IMR-90 (cell line): ENCODE measurements at places on chromosomes 13 and 19. TPM values are rescaled to one million over a fixed set of nuclear protein-coding genes. Genes with fewer than 3 reads are reported as not detected.

DNA sequence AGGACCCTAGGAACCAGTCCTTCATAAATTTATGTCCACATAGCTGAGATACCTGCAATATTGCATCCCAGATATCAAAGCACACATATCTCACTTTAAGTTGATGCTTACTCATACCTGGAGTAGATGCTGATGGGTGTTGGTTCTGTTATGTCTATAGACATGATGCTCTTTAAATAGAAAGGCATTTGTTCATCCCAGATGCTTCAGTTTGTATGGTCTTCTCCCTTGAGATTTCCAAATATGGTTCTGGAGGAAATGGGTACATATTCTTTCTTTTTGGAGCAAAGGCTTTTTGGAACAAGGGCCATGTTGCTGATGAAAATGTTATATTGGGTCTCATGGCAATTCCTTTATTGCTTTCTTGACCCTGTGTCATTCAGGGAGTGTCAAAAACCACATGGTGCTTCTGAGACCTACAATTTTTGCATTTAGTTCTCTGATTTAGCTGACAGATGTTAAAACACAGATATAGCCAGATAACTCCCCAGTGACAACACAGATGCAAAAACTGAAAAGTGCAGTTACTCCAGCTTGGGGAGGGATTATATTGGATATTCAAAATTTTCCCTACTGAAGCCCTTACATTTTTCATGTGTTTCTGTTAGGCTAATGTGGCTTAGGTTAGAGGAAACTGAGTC is 211.4 kb downstream of the KCNRG start:
- DNase-seq, result no peak

- DNase-seq, result no peak
Measured at GRCh38 chr19:3363841-3364500, 2.4 kb upstream of the NFIC start.

- DNase-seq, result no peak
Measured at GRCh38 chr19:12664406-12665280, 1.9 kb downstream of the MAN2B1 start.

DNA sequence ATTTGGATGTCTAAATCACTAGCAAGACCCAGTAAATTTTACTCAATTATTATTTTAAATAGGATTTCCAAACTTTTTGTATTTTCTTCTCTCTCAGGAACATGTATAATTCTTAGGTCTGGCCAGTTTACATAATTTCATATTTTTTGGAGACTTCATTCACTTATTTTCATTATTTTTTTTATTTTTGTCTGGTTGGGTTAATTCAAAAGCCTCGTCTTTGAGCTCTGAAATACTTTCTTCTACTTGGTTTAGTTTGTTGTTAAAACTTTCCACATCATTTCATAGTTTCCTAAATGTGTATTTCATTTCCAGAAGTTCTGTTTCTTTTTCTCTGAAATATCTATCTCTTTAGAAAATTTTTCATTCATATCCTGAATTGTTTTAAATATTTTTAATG is 322.9 kb upstream of the SPRY2 start:
- DNase-seq, result no peak

DNA sequence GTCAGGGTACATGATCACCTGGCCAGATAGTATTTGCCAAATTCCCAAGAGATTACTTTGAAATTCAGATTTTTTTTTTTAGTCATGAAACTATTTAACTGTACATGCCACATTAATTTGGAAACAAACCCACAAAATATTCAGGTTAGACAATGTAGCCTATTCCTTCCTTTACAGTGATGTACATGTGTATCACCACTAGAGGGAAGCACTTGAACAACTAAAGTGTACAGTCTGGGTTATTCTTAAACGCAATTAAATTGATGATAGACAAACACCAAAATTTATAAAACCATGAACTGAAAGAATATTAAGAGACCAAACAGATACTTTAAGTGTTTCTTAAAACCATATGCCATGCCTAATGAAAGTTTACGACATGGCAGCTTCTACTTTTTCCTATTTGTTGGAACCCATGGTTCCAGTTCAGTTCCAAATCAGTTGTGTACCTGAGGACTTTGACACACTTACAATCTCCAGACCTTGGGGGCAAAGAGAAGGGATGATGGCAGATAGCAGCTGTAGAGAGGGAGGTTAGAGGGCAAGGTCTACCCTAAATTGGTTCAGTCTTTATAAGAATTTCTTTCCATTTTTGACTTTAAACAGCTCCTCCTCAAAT is 52.8 kb downstream of the TNFSF13B start:
- peak; percentile 52 for DNase-seq

DNA sequence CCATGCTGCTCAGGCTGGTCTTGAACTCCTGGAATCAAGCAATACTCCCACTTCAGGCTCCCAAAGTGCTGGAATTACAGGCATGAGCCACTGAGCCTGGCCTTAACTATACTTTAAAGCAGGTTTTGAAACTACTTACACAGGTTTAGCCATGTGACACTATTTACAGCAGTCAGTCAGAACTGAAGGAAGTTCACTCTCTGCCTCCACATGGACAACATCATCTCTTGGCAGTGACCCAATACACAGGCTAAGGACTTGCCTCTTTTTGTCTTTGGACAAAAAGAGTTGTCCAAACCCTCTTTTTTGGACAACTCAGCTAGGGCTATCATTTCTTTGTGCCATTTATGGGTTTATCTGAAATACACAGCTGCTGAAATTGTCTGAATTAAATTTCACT is 89.0 kb upstream of the CLDN10 start:
- DNase-seq, result no peak

GRCh38 chr19:51107406-51108065 is 673 bp downstream of the CTU1 start:
- DNase-seq, result peak; percentile 20

DNA sequence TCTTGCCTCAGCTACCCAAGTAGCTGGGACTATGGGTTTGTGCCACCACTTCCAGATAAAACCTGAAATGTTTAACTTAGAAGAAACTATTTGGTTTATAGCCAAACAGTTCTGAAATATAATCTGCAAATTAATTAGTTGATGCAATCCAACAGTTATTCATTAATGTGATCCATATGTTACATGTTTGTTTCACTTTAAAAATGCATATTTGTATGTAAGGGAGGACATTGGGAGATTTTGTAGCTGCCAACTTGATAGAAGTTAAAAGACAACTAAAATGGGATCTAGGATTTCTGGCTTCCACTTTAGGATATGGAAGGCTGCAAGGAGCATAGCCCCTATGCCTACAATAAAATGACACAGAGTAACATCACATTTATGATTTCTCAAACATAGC is 532.5 kb upstream of the SLC10A2 start:
- no peak for DNase-seq

GRCh38 chr19:49635530-49636232 is 4.3 kb downstream of the RRAS start:
- peak; percentile 50 for DNase-seq

GRCh38 chr13:23558675-23559536 is 11.3 kb upstream of the TNFRSF19 start:
- peak; percentile 92 for DNase-seq

GRCh38 chr13:60047918-60048317 is 115.8 kb downstream of the DIAPH3 start:
- DNase-seq, result peak; percentile 25

GRCh38 chr19:51501594-51502263 is at the start of gene SIGLEC12:
Gene SIGLEC12 (minus strand): TSS chr19:51501800. CDS start chr19:51501733, 67 bp downstream.
- no peak for DNase-seq

DNA sequence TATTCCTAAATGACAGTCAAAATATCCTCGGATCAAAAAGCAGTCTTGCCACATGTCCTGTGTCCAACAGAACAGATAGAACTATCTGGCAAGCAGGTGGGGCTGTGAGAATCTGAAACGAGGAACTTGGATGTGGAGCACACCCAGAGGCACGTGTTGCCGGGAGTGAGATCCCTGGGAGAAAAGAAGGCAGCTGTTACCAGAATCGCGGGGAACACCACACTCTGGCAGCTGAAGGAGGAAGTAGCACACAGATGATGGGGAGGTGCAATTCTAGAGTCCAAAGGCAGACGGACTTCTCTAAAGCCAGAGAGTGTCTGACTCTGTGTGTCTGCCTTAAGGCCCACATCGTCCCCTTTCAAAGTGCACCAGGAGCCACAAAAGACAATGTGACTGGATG is 22.3 kb downstream of the SLC7A1 start:
- DNase-seq, result peak; percentile 39

DNA sequence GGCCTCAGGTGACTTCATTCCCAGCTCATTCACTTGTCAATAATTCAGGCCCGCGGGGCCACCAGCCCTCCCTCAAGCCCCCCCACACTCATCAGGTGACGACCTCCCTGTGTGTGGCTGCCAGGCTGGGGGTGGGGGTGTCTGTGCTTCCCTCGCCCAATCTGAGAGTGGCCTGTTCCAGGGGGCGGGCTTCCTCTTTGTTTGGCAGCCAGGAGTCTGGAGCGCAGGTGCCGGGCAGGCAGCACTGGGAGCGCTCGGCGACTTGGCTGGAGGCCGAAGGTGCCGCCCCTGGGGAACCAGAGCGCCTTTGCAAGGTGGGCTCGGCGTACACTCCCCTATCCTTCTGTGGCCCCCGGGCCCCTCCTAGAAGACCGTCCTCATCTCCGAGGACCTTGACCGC is 5.4 kb upstream of the ZNF98 start:
- no peak for DNase-seq

DNA sequence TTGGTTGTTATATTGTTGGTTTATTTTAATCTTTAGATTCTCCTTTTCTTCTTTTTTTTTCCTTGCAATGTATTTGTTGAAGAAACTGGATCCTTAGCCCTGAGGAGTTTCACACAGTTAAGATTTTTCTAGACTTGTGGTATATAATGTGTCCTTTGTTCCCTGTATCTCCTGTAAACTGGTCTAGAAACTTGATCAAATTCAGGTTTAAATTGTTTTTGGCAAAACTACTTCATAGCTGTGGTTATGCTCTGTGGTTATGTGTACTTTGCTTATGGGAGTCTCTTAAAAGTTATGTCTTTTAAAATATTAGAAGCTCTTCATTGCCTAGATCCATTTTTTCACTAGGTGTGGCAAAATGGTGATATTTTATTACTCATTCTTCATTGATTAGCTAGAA is 3.7 kb upstream of the MTRF1 start:
- peak; percentile 18 for DNase-seq

DNA sequence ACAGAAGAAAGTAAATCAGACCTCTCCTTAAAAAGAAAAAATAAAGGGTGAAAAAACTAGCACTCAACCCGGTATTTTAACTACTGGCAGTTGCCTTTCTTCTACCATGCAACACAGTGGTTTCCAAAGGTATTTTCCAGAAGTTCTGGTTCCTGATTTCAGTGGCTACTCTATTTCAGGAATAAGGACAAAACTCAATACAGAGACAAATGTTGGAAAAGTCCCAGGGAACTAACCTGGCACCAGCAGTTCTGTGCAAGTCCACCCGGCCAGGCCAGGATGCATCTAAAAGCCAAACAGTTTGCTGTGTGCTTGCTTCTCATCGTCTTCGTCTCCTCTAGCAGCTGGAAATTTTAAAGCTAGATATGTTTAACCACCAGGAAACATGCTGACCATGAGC is 52.5 kb downstream of the FOXO1 start:
- no peak for DNase-seq

DNA sequence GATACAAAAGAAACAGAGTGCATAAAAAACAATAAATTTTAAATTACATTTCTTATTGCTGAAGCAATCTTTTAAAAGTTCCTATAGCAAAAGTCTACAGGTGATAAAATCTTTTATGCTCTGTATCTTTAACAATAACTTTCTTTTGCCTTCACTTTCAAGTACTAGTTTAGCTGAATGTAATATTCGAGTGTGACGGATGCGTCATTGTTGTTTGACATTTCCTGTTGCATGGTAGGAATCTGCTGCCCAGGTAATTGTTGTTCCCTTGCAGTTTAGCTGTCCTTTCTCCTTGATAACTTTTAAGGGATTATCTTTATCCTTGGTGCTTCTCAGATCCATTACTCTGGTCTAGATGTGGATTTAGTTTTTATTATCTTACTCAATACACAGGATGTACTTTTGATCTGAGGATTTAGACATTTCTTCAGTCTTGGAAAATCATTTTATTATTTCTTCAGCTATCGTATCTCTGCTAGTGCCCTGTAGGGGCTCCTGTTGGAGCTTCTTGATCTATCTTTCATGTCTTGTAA is 2.1 kb upstream of the CPB2 start:
- DNase-seq, result no peak

CD33 gene
- not detected in 2 replicates for total RNA-seq

TMEM145 gene
- under 0.01 and 2.5 TPM in 2 replicates for total RNA-seq

ELAVL1 gene
- total RNA-seq, result 56.9 and 59.0 TPM in 2 replicates

LIM2 gene
- not detected in 2 replicates for total RNA-seq

DHDH gene
- 0.28 and 0.36 TPM in 2 replicates for total RNA-seq

SLITRK6 gene
- total RNA-seq, result 1.6 and 1.7 TPM in 2 replicates

LILRB1 gene
- not detected in 2 replicates for total RNA-seq

CALR3 gene
- not detected in 2 replicates for total RNA-seq

HCST gene
- total RNA-seq, result not detected in 2 replicates
